ENCODE measurements at places on chromosomes 6 and 20.

- no peak for DNase-seq
These were observed 15.9 kb downstream of the DLL1 start for GRCh38 chr6:170274713-170275560.

GRCh38 chr6:12572896-12573827 lies 143.4 kb upstream of the PHACTR1 start:
- DNase-seq, result no peak

DNA sequence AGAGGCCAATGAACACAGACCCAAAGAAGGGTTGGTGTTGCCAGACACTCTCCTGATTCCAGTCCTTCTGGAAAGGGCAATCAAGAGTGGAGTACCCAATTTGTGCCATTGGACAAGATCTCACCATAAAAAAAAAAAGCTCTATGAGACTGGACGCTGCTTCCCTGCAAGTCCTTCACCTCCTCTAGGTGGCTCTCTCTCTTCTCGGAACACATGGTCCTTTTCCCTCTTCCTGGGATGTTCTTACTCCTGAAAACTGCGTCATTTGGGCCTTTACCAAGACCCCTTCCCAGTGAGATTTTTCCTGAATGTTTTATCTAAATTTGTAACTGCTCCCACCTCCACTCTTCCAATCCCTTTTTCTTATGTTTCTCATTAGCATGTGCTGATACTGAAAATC lies 280.8 kb downstream of the FOXA2 start:
- DNase-seq, result no peak

DNA sequence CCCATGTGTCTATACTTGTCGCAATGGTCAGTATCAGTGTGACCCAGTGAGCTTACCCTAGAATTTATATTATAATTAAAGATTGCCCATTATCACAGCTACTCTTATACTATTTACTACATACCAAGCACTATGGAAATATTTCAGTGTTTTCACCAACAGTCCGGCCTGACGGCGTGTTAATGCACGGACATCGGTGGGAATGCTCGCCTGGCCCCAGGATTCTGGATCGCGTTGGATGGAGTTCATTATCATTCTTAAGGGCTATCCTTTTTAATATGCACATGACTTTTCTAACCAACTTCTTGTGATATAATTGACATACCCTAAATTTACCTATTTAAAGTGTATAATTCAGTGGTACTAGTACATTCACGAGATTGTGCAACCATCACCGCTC lies 51.8 kb upstream of the AFDN start:
- no peak for DNase-seq

DNA sequence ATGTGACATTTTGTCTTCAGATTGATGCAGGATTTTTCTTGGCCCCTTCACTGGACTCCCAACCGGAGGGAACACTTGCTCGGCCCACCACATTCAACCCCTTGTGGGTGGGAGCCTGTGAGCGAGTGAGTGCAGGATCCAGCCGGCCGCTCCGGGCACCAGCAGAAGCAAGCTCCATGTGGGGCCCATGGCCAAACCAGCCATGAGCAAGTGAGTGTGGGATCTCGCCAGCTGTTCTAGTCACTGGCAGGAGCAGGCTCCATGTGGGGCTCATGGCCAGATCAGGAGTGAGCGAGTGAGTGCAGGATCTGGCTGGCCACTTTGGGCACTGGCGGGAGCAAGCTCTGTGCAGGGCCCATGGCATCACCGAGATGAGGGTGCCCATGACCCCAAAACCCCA lies 42.6 kb downstream of the OSTM1 start:
- DNase-seq, result no peak

DNA sequence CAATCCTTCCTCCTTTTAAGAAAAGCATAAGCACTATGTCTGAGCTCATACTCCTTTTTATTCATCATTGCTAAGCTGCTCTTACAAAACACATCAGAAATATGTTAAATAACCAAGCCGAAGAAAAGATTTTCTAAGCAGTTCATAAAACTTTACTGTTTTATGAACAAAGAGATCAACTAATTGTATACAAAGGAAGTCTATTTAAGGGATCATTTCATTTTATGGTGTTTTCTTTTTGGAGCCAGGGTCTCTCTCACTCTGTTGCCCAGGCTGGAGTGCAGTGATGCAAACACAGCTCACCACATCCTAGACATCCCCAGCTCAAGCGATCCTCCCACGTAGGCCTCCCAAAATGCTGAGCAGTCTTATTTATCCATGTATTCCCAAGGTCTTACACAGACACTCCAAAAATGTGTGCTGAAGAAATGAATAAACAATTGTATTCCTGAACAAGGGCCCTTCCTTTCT lies 9.3 kb downstream of the NUDT3 start:
- DNase-seq, result no peak

DNA sequence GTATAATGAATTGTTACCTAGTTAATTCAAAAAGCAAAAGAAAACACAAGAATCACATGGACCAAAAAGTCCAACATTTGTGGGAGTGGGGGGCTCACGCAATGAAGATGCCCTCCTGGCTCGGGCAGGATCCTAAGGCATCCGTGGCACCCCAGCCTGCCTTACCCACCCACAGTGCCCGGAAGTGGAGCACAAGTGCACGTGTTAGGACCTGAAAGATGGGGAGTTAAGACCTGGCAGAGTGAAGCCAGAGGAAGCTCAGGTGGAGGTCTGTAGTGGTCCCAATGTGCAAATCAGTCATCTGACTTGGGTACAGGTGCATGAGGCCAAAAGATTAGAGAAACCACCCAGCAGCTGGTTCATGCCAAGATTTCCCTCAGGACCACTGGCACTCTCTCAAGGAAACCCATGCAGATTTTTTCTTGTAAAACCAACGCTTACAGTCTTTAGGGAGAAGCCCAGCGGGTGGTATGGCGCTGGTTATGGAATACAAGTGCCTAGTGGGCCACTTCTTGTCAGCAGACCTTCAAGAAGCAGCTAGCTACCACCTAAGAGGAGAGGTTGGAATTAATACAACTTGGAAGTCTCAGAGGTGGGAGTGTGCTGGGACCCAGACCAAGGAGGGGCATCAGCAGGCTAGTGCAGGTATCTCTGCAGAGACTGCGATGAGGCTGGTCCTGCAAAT lies 42.1 kb downstream of the BFSP1 start:
- DNase-seq, result no peak

DNA sequence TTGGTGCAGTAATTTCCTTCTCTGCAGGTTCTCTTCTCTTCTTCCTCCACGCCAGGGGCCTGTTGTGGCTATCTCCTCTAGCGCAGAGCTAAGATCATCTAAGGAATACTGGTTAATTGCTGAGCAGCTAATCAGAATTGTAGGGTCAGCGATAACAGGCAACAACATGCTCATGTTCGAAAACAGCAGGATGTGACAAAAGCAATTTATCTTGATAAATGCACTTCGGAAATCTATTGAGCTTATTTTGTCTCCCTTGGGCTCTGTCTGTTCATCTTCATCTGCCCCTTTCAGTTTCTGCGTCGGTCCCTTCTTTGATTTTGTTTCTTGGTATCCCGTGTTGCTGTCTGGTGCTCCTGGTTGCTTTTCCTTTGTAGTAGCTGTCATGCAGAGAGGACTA lies 67.3 kb upstream of the MAP3K7 start:
- no peak for DNase-seq

DNA sequence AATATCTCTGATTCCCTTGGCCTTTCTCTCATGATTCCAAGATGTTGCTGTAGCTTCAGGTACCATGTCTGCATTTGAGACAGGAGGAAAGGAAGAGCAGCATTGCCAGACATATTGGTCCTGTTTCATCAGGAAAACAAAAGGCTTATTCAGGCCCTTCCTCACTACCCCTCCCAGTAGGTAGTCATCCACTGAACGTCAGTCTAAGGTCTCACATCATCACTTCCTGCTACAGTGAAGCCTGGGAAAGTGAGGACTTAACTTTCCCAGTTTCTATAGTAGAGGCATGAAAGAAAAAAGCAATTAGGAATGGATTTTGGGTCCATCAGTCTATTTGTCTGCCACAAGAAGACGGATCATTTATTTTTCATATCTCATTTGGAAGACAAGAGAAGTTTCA lies 85.7 kb upstream of the SOX4 start:
- no peak for DNase-seq

DNA sequence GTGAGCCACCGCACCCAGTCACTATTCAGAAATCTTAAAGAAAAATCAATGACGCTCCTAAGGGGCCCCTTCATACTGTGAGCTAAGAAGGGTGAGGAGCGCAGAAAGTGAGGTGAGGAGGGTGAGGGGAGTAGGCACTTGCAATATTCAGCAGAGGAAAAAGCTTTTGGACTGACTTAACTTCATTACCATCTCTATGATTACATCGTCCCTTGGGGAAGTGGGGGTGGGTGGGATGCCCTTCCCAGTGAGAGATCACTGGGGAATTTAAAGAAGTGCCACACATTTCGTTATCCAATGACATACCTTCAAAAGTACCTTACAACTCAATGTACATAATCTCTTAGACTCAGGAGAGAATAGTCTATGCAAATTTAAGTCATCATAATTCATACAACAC lies 46.5 kb downstream of the SMLR1 start:
- no peak for DNase-seq

- DNase-seq, result no peak
These were observed 81.1 kb downstream of the ATP9A start for GRCh38 chr20:51687108-51687507.

- DNase-seq, result no peak
These were observed 399.3 kb downstream of the KHDRBS2 start for GRCh38 chr6:61886608-61887259.

DNA sequence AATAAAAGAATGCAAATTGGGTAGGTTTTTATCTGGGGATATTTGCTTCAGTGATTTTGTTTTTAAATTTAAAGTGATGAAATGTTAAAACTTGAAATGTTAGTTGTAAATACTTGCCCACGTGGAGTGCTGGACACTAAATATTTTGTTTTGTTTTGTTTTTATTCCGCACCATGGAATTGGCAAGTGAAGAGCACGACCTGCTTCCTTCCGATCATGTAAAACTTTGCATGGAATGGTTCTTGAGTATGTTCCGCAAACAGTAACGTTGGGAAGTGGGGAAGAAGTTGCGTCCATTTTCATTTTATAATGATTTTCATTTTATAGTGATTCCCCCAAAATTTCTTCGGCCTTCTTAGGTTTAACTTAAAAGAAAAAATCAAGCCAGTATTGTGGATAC lies 765 bp downstream of the IRAK1BP1 start:
- no peak for DNase-seq

DNA sequence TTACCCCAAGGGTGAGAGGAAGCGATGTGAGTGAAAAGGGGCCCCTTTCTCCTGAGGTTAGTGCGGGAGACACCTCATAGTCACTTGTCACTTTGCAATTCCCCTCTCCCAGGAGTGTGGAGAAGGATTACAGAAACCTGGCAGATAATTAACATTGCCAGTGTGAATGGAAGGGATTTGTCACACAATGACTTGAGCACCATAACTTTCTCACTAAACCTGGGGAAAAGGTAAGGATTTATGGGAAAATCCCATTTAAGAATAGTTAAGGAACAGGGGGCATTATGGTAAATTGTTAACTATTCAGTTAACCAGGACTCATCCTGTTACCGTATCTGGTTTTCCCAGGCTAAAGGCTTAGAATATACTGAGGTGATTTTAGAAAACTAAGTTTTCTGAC lies 219.5 kb upstream of the JAG1 start:
- DNase-seq, result no peak

GRCh38 chr20:58003525-58003924 lies 224.9 kb downstream of the ANKRD60 start:
- no peak for DNase-seq

DNA sequence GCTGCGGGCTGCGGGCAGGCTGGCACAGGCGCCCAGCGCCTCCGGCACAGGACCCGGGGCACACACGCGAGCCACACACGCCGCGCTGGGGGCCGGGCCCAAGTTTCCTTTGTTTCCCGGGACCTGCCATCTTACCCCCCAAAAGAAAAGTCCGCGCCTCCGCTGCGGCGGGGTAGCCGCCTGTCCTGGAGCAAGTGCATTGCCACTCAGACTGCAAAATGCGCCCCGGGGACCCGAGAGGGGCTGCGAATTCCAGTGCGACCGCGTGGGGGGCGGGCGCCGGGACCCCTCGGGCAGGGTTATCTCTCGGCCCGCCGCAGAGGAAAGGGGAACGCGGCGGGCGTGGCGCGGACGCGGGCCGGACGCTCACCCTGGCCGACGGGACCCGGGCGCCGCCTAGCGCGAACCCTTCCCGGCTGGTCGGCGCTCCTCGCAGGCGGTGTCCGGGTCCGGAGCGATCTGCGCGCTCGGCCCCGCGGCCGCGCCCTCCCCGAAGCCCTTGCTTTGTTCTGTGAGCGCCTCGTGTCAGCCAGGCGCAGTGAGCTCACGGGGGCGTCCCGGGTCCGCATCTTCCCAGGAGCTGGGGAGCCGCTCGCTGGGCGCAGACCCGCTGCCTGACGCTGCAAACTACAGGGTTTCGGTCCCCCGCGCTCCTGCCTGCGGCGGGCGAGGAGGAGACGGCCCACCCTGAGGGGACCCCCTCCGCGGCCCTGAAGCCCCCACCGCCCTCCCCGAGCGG lies 639 bp upstream of the CD24 start:
- DNase-seq, result no peak

DNA sequence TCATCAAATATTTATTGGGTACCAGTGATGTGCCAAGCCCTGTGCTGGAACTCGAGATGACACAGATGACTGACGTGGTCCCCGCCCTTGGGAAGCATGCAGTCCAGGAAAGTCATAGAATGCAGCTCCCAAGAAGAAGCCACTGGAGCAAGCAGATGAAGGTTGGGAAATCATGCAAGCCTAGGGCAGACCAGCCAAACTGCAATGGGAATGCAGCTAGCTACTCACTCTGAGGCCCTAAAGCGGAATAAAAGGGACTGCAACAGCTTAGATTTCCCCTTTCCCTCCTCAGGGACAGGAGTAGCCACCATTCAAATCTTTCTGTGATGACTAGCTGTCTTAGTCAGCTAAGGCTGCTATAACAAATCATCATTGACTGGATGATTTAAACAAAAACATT lies 152.2 kb downstream of the MAFB start:
- no peak for DNase-seq

DNA sequence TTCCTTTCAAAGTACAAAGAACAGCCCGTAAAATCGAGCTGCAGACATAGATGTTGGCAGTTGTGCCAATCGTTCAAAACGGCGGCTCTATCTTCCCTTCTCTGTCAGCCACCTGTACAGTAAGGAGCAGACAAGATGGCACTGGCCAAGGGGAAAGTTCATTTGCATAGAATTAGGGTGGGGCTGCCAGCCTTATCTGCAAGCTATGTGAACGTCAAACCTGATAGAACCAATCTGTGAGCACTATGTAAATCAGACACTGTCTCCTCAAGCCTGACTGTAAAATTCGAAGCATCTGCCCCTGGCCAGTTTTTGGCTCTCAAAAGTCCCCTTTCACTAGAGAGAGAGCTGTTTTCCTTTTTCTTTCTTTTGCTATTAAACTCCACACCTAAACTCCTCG lies 374.5 kb downstream of the EPM2A start:
- no peak for DNase-seq

DNA sequence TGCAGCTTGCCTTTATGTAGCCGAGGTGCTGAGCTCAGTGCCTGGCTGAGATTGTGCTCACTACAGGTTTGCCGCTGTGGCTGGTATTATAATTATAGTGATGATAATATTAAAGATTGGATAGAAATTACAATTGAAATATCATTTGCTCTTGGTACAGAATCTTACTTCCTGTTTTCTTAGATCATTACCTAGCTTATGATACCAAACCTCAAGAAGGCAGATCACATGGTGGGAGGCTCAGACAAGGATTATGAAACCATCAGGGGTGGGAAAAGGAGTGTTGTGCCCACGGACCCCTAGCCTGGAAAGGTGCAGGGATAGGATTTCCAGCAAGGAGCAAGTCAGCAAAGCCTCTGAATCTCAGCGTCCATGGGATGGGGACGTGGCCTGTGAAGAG lies 70.6 kb downstream of the IGF2R start:
- no peak for DNase-seq

Measured in activated T-helper 1 cell treated with anti-CD3 and anti-CD28 coated beads, Interleukin-2, amount 50 U/mL, for 16 hours (primary cell).